ENCODE measurements at places on chromosomes 12 and 14.
A peak's percentile ranks its signal among the peaks of the same experiment; 100 is the strongest.

- no peak for DNase-seq
Measured at GRCh38 chr12:17982556-17982955, 107.4 kb downstream of the RERGL start.

DNA sequence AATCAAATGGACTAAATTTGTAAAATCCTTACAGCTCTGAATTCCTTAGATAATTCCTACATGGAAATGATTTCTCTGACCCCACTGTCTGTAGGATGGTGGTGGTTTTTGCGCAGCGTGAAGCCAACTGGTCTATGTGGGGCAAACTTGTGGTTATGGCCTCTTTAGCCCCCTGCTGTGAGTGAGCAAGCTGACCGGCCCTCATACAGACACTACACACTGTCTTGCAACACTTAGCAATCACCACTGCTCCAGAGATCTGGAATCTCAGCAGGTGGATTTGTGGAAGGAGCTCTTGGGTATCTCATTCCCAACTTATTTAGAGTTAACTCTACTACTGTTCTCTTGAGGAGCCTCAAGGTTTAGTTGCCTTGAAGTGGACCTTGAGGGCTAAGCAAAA lies 70.2 kb downstream of the SCN8A start:
- no peak for DNase-seq

DNA sequence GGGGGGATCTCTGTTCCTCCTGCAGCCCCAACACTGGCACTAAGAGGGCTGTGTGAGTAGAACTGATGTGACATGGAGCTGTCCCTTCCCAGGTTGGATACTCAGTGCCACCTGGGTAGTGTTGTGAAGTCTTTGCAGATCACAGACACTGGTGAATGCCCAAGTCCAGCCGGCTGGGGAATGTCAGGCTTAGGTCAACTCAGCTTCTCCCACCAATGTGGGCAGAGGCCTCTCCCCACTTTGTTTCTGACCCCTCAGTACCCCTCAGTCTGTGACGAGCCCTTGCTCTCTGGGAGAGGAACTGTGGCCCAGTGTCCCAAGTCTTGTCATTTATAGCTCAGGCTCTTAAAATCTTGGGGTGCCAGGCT lies 11.3 kb downstream of the SLC25A29 start:
- DNase-seq = no peak

DNA sequence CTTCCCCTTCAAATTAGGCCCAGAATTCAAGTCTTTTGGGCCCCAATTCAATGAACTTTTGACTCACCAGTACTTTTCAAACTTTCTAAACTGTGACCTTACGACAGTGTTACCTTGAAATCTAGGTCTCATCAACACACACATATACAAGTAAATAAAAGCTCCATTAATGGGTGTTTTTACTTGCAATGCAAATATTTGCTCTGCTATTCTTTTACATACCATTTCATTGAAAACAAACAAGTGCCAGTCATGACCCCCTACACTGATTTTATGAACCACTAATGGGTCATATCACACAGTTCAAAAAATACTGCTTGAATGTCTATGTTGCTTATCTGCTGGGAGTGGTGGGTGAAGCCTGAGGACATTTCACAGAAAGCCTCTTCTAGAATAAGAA lies 9.1 kb upstream of the NR1H4 start:
- no peak for DNase-seq

- no peak for DNase-seq
Measured at GRCh38 chr12:107306141-107306659, 212.9 kb upstream of the CRY1 start.

GRCh38 chr12:121494093-121494787 lies 86.6 kb downstream of the KDM2B start:
- peak; percentile 63 for DNase-seq

DNA sequence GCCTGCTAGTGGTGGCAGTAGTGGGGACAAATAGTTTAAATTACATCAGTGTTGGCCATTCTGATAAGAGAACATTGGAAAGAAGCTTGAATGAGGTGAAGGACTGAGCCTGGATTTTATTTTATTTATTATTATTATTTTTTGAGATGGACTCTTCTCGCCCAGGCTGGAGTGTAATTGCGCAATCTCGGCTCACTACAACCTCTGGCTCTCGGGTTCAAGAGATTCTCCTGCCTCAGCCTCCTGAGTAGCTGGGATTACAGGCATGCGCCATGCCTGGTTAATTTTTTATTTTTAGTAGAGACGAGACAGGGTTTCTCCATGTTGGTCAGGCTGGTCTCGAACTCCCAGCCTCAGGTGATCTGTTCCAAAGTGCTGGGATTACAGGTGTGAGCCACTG lies 739.4 kb downstream of the AACS start:
- no peak for DNase-seq

GRCh38 chr12:111766608-111767361 lies at the start of gene ALDH2:
ALDH2 (plus strand) TSS chr12:111766933; CDS start chr12:111766983, 50 bp downstream.
- peak; percentile 28 for DNase-seq

DNA sequence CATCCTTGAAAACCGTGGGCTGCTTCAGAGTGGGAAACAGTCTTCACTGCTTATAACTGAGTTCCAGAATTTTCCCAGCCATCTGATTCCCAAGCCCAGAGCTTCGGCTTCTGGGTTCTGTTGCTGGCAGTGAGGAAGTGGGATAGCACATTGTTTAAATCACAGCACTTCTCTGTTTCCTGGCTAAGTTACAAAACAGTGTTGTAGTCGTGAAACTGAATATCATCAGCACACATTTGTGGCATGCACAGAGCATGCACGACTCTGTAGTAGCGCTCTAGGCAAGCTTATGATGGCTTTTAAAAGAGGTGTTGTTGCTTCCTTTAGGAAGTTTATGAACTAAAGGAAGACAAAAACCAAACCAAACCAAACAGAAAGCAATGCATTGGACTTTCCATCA lies 1005.5 kb downstream of the NRXN3 start:
- no peak for DNase-seq

DNA sequence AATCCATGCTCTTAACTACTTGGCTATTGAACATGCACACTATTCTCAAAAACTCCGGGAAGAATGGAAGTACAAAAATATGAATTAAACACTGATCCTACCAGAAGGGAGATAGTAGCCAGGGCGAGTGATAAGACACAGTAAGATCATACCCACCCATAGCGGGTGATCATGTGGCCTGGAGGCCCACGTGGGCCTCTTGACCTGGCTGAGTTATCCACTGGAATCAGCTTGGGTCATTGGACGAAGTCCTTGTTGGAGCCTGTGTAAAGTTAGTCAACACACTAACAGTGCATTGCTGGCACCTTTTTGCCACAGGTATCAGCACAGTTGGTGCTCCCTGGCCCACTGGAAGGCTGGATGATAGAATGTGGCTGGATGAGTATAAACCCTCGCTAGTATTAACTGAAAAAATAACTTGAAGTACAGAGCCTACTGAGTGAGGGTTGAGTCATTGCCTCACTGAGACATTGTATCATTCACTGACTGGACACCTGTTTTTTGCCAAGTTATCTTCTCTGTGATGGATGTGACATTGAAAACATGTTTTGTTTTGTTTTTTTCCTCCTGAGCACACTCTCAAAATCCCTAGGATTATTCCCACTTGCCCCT lies 149.2 kb upstream of the FUT8 start:
- no peak for DNase-seq

DNA sequence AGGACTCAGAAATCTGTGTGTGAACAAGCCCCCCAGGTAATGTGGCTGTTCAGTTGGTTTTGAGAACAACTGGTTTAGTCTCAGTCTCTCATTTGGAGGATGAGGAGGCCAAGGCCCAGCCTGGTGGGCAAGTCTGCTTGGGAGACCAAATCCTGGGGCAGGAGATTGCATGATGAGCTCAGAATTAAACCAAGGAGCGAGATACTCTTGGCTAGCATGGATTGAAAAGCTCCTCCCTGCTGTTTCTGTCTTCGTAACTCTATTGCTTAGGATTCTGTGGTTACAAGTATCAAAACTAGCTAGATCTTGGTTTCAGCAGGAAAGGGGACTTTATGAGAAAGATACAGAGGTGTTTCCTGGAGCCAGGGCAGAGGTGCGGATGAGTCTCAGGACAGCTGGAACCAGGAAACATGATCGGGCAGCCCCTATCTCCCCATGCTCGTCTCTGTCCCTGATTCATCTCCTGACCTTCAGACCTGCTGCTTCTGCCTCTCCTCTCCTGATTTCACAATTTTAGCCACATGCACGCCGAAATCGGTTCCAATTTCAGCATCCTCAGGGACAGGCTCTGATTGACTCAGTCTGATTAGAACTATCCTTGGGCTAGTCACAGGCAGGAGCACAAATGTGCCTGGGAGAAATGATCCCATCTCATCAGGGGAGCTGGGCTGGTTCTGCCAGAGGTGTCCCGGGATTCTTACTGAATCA lies 40.2 kb upstream of the RIN3 start:
- DNase-seq = no peak

GRCh38 chr12:31236998-31237637 lies 88.8 kb downstream of the SINHCAF start:
- no peak for DNase-seq

DNA sequence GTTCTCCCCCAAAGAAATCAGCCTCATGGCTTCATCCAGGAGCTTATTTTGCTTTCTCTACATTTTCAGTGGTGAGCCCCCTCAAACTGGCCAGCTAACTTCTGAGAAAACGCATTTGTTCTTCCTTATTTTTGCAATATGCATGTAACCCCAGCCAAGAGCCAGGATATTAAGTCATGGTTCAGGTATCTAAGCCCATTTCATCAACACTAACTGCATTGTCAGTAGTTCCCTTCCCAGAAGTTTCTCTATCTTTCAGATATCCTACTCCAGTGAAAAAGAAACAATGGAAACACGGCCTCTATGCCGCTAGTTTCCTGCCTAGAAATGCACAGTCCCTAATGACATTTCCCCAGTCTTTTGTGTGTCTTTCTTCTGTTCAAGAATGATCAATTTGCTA lies 102.8 kb upstream of the RASSF8 start:
- no peak for DNase-seq

DNA sequence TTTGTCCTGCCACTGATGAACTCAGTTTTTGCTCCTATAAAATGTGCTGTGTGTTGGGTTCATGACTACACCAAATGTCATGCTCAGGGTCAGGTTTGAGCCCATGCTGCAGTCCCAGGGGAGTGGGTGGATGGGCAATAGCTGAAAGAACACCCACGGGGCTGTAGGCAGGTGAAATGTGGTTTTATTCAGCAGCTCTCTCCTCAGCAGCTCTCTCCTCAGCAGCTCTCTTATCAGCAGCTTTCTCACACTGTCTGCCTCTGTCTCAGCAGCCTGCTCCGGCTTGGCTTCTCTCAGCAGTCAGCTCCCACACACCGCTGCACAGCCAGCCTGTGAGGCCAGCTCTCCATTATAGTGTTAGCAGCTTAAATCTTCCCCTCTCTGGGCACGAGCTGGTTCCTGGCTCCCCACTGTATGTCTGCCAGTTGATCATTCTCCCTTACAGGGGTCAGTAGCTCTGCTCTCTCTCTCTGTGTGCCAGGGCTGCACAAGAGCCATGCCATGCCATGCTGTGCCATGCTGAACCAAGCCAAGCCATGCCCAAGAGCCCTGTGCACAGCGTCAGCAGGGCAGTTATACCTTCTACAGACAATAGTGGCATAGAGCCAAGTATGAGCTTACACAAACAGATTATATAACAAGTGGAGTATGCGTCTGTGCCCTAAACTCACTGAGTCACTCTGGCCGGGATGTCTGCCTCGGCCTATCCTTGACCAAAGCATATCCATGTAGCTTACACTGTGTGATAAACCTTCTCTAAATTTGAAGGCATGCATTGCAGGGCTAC lies 303.3 kb upstream of the TMPO start:
- no peak for DNase-seq

DNA sequence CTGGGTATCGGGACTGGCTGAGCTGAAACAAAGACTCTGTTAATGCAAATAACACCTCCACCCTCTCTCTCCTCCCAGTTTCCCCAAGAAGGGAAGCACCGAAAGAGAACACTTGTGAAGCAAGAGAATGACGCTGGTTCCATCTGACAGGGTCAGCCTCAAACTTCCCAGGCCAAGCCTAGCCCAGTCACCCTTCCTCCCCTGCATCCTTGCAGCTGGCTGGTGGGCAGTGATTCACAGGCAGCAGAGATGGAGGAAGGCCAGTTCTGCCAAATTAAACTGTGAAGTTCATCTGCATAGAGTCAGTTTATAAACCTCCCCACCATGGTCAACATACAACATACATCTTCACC lies 2.8 kb downstream of the LRRC74A start:
- DNase-seq = no peak

DNA sequence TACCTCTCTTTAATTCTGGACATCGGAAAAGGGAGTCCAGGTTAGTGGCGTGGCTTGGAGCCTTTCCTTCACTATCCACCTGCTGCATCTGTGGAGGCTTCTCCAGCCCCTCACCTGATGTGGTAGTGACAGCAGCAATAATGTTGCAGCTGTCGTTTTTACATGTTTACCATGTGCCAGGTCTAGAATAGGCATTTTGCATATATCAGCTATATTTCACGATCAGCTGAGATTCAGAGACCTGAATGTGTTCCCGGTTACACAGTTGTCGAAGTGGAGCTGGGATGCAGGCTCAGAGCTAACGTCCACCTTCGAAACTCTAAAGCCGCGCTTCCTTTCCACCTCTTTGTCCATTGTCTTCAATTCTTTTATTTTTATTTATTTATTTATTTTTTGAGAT lies 91.0 kb downstream of the BORCS5 start:
- DNase-seq = no peak

- DNase-seq = no peak
Measured at GRCh38 chr14:69948351-69948750, 69.1 kb downstream of the SMOC1 start.

Data from stimulated activated CD4-positive, alpha-beta T cell treated with anti-CD3 and anti-CD28 coated beads, Interleukin-4, amount 100 ng/mL, for 4 hours (primary cell).